Chondrocyte (in vitro differentiated cells): ENCODE measurements at places on chromosomes 11 and 22. TPM values are rescaled to one million over a fixed set of nuclear protein-coding genes. Genes with fewer than 3 reads are reported as not detected.

The TYR gene
- not detected in 3 replicates for total RNA-seq

The PATE2 gene
- total RNA-seq = not detected in 3 replicates

The FANCF gene
- total RNA-seq = 7.0 to 7.4 TPM (median 7.2 TPM) in 3 replicates

The VWCE gene
- total RNA-seq = 2.4 to 4.1 TPM (median 3.6 TPM) in 3 replicates

The LRRC10B gene
- 0.10 TPM in 1 of 3 replicates, not detected in the others for total RNA-seq

The CLTCL1 gene
- 22.5 to 28.3 TPM (median 24.2 TPM) in 3 replicates for total RNA-seq

The NLRP10 gene
- 0.70 to 2.6 TPM (median 0.90 TPM) in 3 replicates for total RNA-seq

The TREH gene
- total RNA-seq = not detected in 3 replicates

The PHLDA2 gene
- 63.9 to 69.0 TPM (median 64.4 TPM) in 3 replicates for total RNA-seq
